ENCODE measurements at places on chromosomes 2 and 18.

DNA sequence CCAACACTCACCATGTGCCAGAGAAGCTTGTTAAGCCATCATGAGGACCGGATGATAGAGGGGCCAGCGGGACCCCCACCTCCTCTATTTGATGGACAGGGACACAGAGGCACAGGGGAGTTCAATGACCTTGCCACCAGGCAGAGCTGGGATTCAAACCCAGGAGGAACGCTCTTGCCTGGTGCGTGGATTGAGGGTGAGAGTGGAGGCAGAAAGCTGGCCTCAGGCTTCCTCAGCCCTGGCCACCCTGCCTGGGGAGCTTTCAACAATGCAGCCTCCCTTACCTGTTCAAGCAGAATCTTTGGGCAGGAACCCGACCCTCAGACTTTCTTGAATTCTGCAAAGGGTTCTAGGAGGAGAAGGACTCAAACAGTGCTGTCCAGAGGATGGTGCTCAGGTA is 39.9 kb upstream of the MAL start:
- no peak for DNase-seq

- no peak for DNase-seq
Measured at GRCh38 chr2:134124047-134124753, 129.7 kb upstream of the MGAT5 start.

DNA sequence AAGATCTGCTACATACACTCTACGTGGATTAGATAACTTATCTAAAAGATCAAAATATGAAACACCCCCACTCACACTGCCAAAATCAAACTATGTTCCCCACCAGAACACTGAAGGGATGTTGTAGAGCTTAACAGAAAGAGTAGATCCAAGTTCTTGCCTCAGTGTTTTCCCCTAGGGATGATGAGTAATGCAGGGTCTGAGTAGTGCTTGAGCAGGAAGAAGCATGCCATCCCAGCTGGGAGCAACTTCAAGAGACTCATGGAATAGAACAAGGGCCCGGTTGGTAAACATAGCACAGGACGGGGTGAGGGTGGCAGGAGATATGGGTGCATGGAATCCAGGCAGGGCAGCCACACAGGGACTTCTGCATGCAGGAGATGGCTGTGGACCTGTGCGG is 74.3 kb downstream of the SNTG2 start:
- DNase-seq = no peak

GRCh38 chr2:153386481-153386897 is 92.1 kb downstream of the RPRM start:
- DNase-seq = no peak

GRCh38 chr2:236045251-236046235 is 122.6 kb downstream of the GBX2 start:
- no peak for DNase-seq

- DNase-seq = no peak
Measured at GRCh38 chr2:101410114-101410513, 22.8 kb upstream of the CREG2 start.

All from activated CD4-positive, alpha-beta T cell treated with anti-CD3 and anti-CD28 coated beads, Interleukin-2, amount 50 U/mL, for 48 hours (primary cell).